Osteocyte (in vitro differentiated cells): ENCODE measurements at places on chromosomes 7 and 10. TPM values are rescaled to one million over a fixed set of nuclear protein-coding genes. Genes with fewer than 3 reads are reported as not detected.

The FFAR4 gene
- not detected in 2 replicates for total RNA-seq

- no peak for DNase-seq
Observed at GRCh38 chr7:7848246-7848645, 120.3 kb upstream of the GLCCI1 start.

The MPLKIP gene
- 42.7 and 43.4 TPM in 2 replicates for total RNA-seq

GRCh38 chr10:28794986-28795385 is 117.7 kb downstream of the BAMBI start:
- no peak for DNase-seq

DNA sequence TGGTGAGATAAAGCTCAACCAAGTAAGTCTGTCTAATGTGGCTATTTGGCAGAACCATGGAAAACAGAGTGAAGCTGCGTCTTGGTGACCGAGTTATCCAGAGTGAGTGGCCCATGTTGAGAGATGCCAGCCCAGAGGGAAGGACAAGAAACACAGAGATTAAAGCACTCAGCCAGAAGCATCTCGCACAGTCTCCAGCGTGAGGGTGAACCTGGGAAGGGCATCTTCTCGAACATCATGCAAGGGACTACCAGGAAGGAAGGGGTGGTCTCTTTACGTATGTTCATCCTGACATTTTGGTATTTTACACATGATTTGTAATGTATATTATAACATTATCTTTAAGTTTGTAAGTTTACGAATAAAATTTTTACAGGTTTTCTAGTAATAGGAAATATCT is 146.4 kb downstream of the TCERG1L start:
- no peak for DNase-seq

GRCh38 chr7:29539471-29539870 is 24.2 kb upstream of the PRR15 start:
- no peak for DNase-seq

DNA sequence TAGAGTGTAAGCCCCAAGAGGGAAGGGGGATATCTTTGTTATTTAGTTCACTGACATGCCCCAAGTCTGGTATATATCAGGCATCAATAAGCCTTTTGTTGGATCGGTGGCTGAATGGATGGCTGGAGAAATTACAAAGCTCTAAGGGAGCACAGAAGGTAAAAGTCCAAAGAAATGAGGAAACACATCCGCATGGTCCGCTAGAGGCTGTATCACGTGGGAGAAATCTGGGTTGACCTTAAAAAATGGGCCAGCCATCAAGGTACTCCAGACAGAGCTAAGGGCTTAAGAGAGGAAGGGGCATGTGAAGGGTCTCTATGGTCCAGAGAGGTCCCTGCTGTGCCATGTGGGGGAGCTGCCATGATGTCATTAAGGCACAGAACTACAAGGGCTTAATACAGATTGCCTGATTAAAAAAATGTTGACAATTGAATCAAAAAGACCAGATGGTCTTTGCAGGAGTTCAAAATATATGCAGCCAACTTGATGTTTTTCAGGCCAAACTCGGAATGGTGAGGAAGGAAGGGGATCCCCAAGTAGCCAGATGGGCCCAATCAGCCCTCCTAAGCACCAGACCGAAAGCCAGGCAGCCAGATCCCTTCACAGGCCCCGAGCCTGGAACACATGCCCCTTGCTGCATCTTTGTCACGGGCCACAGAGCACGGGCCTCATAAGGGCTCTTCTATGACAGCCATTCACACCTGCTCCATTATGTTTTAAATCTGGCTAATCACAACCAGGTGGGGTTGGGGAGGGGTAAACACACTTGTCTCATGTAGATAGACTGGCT is 31.9 kb downstream of the SCRN1 start:
- DNase-seq = no peak

GRCh38 chr7:35599061-35599460 is 95.9 kb downstream of the HERPUD2 start:
- DNase-seq = no peak

GRCh38 chr7:38068461-38068860 is 109.6 kb upstream of the STARD3NL start:
- no peak for DNase-seq

- DNase-seq = no peak
Observed at GRCh38 chr10:5449823-5450222, 37.5 kb downstream of the NET1 start.

GRCh38 chr10:95480901-95481491 is 80.2 kb downstream of the SORBS1 start:
- DNase-seq = no peak

DNA sequence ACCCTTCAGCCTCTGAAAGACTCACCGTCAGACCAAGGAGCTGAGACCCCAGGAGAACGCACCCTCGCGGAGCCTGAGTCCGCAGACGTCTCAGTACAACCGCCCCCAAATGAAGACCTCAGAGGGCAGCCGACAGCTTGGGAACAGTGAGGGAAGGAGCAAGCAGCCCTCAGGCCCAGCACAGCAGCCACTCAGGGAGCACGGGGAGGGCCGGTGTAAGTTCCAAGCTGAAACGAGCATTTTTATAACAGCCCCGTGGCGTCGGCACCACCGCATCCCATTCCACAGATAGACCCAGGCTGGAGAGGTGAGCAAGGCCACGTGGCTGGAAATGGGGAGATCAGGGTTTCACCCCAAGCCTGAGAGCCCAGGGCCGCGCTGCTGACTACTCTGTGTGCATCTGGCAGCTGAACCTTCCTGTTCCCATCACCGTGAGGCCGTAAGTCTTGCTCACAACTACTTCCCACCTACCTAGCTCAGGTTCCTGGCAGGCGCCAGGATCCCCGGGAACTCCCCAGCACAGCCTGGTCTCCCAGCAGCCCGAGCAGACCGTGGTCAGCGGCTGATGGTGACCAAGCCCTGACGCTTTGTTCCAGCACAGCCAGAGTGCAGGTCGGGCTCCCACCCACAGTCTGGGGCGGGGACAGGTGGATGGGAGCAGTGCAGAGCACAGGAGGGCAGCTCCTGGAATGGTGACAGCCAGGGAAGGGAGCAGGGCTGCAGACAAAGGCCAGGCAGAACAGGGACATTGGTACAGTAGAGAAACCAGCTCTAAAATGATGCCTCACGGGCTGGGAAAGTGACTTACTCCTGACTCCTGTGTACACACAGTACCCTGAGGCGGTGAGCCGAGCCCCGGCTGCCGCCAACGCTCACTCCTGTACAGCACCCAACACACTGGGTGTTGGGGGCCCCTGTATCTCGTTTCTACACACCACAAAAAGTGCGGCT is 6.1 kb upstream of the NOM1 start:
- no peak for DNase-seq

DNA sequence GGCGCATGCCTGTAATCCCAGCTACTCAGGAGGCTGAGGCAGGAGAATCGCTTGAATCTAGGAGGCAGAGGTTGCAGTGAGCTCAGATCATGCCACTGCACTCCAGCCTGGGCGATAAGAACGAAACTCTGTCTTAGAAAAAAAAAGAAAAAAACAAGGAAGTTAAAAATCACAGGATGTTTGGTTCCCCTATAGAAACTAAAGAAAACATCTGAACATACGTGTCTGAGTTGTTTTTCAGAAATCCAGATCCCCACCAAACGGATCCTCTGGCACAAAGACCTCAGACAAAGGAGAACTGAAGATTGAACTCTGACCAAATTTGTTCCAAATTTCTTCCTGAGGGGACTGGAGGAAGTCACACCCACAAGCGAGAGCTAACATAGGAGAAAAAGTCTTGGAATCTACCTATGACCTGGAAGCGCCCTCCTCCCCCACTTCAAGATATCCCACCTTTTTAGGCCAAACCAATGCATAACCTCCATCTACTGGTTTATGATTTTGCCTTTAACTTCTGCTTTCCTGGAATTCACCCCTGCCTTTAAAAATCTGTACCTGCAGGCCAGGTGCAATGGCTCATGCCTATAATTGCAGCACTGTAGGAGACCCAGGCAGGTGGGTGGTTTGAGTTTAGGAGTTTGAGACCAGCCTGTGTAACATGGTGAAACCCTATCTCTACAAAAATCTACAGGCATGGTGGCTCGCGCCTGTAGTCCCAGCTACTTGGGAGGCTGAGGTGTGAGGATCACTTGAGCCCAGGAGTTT is 19.7 kb upstream of the SIRT1 start:
- no peak for DNase-seq

GRCh38 chr10:78570633-78571235 is 498.0 kb upstream of the ZMIZ1 start:
- no peak for DNase-seq

GRCh38 chr7:155371331-155371883 is 73.7 kb downstream of the INSIG1 start:
- DNase-seq = no peak

DNA sequence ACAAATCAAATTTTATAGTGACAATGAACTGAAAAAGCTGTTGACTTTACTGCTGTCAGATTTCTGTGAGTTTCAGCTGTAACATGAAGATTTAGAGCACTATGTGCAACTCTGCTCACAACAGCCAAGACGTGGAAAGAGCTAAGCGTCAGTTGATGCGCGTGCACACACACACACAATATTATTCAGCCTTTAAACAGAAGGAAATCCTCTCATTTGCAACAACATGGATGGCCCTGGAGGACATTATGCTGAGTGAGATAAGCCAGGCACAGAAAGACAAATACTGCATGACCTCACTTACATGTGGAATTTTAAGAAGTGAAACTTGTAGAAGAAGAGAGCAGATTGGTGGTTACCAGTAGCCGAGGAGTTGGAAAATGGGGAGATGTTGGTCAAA is 82.8 kb upstream of the FRMD4A start:
- DNase-seq = no peak

DNA sequence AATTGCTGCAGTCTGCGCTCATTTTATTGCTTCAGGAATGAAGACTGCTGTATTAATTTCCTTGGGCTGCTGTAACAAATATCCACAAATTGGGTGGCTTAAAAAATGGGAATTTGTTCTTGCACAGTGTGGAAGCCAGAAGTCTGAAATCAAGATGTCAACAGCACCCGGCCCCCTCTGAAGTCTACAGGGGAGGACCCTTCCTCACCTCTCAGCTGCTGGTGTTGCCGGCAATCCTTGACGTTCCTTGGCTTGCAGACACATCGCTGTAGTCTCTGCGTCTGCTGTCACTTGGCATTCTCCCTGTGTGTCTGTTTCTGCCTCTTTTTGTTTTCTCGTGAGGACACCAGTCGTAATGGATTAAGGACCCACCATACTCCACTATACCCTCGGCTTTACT is 166.2 kb downstream of the PTPN20 start:
- DNase-seq = peak; percentile 42

The PALD1 gene
- total RNA-seq = 2.8 and 3.1 TPM in 2 replicates

The INA gene
- 2.4 and 2.5 TPM in 2 replicates for total RNA-seq

GRCh38 chr10:125343118-125343925 is 183.0 kb upstream of the CTBP2 start:
- DNase-seq = no peak

DNA sequence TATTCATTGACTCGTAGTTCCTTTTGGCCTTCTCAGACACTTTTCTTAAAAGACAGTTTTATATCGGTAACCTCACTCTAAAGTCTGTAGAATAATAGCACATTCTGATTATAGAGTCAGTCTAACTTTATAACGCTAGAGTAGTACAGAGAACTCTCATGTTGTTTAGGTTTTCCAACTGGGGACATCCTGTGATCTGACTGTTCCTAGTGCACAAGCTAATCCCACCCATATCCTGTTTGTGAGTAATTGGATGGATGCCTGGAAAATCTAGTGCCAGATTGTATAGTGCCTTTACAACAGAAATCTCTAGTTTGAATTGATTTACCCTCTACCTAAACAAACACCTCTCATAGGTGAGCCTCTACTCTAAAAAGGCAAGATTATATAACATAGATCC is 107.4 kb downstream of the ZEB1 start:
- no peak for DNase-seq

DNA sequence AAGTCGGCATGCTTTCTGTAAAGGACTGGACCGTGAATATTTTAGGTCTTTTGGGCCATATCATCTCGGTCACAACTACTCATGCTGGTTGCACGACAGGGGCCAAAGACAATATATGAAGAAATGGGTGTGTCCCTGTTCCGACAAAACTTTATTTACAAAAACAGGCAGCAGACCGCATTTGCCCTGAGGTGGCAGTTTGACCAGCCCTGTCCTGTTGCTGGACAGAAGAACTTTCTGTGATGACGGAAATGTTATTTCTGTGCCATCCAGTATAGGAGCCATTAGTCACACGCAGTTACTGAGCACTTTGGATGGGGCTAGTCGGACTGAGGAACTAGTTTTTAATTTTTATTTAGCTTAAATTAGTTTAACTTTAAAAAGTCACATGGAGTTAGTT is 112.8 kb upstream of the CARD11 start:
- no peak for DNase-seq

DNA sequence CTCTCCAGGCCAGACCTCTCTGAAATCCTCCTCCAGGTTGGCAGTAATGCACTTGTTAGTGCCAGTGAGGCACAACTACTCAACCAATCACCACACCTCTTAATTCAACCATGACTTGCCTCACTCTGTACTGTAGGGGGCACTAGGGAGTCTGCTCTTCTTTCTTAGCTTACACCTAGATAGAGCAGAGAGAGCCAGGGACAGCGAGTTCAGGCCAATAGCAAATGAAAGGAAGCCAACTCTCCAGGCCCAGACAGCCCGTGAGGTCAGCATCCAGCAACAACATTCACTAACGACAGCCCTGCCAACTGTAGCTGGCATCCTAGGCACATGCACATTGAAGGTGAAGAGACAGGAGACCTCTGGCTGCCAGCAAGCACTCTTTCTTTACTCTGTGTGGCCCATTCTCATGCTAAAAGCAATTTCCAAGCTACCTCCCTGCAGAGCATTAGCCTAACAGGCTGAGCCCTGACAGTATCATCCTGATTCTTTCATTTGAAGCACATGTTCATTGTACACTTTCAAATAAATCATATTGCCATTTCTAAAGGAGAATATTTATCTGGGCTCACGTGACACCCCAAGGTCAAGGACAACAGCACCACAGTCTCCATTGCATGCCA is 136.3 kb downstream of the DPY19L1 start:
- no peak for DNase-seq

DNA sequence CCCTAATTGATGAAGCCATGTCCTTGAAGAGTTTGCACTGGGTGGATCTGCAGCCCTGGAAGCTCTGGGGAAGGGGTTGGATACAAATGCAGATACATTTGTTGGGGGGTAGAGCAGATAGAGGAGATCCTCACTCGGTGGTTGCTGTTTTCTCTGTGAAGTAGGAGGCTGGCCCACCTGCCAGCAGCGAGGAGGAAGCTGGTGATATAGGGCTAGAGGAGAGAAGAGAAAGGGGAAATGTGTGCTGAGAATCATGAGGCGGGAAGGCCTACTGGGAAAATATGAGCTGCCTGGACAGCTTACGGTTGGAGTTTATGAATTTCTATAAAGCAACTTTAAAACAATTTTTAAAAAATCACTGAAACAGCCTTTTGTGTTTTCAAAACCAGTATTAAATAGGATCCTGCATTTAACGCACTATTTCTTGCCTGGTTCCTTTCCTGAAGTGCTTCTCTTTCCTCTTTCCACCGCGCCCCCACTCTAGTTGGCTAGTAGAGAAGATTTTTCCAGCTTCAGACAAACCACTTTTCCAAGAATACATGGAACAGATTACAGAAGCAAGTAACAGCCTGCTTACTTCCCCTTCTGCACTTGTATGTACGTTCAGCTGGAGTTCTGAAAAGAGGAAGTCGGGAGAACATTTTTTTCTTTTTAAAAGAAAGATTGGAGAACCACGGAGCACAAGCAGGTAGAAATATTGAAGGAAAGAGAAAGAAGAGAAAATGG is 100.6 kb upstream of the GLCCI1 start:
- DNase-seq = no peak

GRCh38 chr10:117860823-117861222 is 185.9 kb downstream of the RAB11FIP2 start:
- DNase-seq = no peak

- DNase-seq = peak; percentile 94
Observed at GRCh38 chr7:149497467-149498261, at the start of gene ZNF746. ZNF746 (minus strand) TSS chr7:149497809; CDS start chr7:149497536, 273 bp downstream.

- no peak for DNase-seq
Observed at GRCh38 chr10:70197235-70197945, 27.1 kb upstream of the SAR1A start.
